ENCODE measurements at places on chromosomes 7 and 10.

- H3K4me3 ChIP-seq, result peak overlapping the region; percentile 98
- no peaks in the 10 kb centered on the region for H3K27me3 ChIP-seq
- DNase-seq, result no peak
- peaks cover 26% of the 10 kb centered on the region for H3K36me3 ChIP-seq
Measured at GRCh38 chr10:110304394-110304779, 333 bp downstream of the SMNDC1 start.

- H3K4me3 ChIP-seq, result no peak overlapping the region
- DNase-seq, result no peak
Measured at GRCh38 chr7:128435327-128435686, 20.4 kb upstream of the HILPDA start.

DNA sequence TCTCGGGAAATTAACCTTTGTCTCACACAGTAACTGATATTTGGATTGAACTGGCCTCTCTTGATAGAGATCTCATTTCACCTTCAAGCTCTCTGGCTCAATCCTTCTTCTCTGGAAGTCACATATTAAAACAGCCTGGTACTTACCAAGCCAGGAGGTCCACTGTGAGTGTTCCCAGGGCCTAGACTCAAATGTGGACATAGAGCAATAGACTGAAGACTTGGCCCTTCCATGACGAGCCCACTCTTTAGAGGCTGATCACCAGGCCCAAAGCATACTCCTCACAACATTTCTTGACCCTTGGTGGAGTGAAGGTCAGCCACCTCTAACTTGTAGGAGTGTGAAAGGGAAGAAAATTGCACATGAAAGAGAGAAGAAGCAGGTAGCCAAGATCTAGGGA lies 38.5 kb downstream of the COL1A2 start:
- H3K27me3 ChIP-seq, result no peaks in the 10 kb centered on the region
- H3K4me3 ChIP-seq, result no peak overlapping the region
- no peak overlapping the region for H3K27ac ChIP-seq
- no peak for DNase-seq
- no peaks in the 10 kb centered on the region for H3K4me1 ChIP-seq

GRCh38 chr7:74625446-74625845 lies 32.1 kb upstream of the GTF2I start:
- no peak overlapping the region for H3K4me3 ChIP-seq
- DNase-seq, result no peak
- no peaks in the 10 kb centered on the region for H3K36me3 ChIP-seq
- H3K27me3 ChIP-seq, result no peaks in the 10 kb centered on the region
- H3K27ac ChIP-seq, result no peak overlapping the region
- peaks cover 23% of the 10 kb centered on the region for H3K4me1 ChIP-seq

GRCh38 chr10:71750124-71750841 lies 23.0 kb downstream of the VSIR start:
- H3K27me3 ChIP-seq, result no peaks in the 10 kb centered on the region
- peaks cover 39% of the 10 kb centered on the region for H3K36me3 ChIP-seq
- no peak overlapping the region for H3K4me3 ChIP-seq
- no peak for DNase-seq
- H3K27ac ChIP-seq, result no peak overlapping the region

- DNase-seq, result no peak
- no peaks in the 10 kb centered on the region for H3K36me3 ChIP-seq
- H3K4me1 ChIP-seq, result no peaks in the 10 kb centered on the region
- H3K4me3 ChIP-seq, result no peak overlapping the region
Measured at GRCh38 chr7:151758622-151759540, 118.0 kb downstream of the PRKAG2 start.

GRCh38 chr10:99711129-99711719 lies 20.7 kb downstream of the COX15 start:
- no peak overlapping the region for H3K27ac ChIP-seq
- H3K27me3 ChIP-seq, result no peaks in the 10 kb centered on the region
- peaks cover 50% of the 10 kb centered on the region for H3K36me3 ChIP-seq
- no peak overlapping the region for H3K4me3 ChIP-seq
- DNase-seq, result no peak

- peak; percentile 72 for DNase-seq
- H3K4me3 ChIP-seq, result no peak overlapping the region
- peaks cover 28% of the 10 kb centered on the region for H3K4me1 ChIP-seq
- H3K27ac ChIP-seq, result peak overlapping the region; percentile 10
- H3K36me3 ChIP-seq, result no peaks in the 10 kb centered on the region
Measured at GRCh38 chr7:55053651-55054571, 35.1 kb downstream of the EGFR start.

DNA sequence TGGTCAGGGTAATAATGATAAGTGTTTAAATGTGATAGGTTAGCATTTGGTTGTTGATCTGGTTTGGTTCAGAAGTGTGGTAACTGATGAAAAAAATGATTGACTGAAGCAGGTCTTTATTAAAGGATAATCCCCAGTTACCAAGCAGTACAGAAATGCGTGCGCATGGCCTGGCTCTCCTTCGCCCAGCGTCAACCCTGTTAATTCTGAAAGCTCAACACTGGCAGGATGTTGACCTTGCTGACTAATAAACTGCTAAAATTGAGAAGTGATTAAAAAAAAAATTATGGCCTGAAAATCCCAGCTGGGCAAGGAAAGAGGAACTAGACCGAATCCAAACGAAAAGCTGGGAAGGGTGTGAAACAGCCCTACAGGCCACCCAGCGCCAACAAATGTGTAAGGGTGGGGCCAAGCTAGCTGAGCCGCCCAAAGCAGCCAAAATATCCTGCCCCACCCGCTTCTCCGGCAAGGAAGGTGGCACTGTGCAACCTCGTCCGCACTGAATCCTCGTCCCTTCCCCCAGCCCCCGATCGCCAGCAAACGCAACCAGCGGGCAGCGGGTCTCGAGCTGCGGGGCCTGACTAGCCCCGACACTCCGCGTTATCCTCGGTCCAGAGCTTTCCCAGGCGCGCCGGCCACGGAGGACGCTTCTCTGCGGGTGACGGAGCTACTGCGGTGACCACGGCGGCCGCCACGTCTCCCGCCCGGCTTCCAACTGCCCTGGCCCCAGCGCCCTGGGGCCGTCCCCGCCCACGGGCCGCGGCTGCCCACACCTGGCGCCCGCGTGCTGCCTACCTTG lies 561 bp downstream of the SHTN1 start:
- H3K36me3 ChIP-seq, result no peaks in the 10 kb centered on the region
- H3K4me1 ChIP-seq, result peaks cover 7% of the 10 kb centered on the region
- H3K27ac ChIP-seq, result peak overlapping the region; percentile 66
- no peaks in the 10 kb centered on the region for H3K27me3 ChIP-seq
- H3K4me3 ChIP-seq, result peak overlapping the region; percentile 79
- peak; percentile 71 for DNase-seq

- no peak overlapping the region for H3K27ac ChIP-seq
- H3K27me3 ChIP-seq, result no peaks in the 10 kb centered on the region
- DNase-seq, result no peak
- peaks cover 51% of the 10 kb centered on the region for H3K36me3 ChIP-seq
- H3K4me3 ChIP-seq, result no peak overlapping the region
Measured at GRCh38 chr7:74598558-74598957, 59.0 kb upstream of the GTF2I start.

DNA sequence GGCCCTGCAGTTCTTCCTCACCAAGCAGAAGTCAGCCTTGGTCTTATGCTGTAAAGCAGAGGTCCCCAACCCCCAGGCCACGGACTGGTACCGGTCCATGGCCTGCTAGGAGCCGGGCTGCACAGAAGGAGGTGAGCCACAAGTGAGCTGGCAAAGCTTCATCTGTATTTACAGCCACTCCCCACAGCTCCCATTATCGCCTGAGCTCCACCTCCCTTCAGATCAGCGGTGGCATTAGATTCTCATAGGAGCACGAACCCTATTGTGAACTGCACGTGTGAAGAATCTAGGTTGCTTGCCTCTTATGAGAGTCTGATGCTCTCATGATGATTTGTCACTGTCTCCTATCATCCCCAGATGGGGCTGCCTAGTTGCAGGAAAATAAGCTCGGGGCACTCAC lies 87.6 kb upstream of the NEBL start:
- no peaks in the 10 kb centered on the region for H3K27me3 ChIP-seq
- no peak overlapping the region for H3K4me3 ChIP-seq

DNA sequence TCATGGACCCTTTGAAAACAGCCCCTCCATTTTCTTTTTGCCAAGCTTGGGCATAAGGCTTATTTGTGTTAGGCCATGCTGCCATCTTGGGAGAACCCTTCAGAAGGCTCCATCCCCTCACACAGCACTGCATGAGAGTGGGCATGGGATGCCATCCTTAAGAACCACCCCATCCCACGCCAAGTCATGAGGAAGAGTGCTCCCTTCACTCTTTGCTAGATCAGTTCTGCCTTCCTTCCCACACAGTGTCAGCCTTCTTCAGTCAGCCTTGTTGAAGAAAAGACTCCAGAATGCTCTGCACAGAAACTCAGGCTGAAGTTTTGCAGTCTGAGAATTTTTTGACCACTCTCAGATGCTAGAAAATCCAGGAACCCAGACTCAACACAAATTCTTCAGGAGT lies 15.5 kb upstream of the CHN2 start:
- H3K36me3 ChIP-seq, result no peaks in the 10 kb centered on the region
- no peak overlapping the region for H3K27ac ChIP-seq
- H3K27me3 ChIP-seq, result no peaks in the 10 kb centered on the region
- no peak overlapping the region for H3K4me3 ChIP-seq
- no peak for DNase-seq

GRCh38 chr7:115359955-115360354 lies 438.1 kb downstream of the MDFIC start:
- H3K36me3 ChIP-seq, result no peaks in the 10 kb centered on the region
- no peak overlapping the region for H3K27ac ChIP-seq
- no peak overlapping the region for H3K4me3 ChIP-seq
- no peaks in the 10 kb centered on the region for H3K27me3 ChIP-seq

GRCh38 chr7:26441611-26442277 lies 150.1 kb downstream of the SNX10 start:
- DNase-seq, result no peak
- no peaks in the 10 kb centered on the region for H3K27me3 ChIP-seq
- H3K27ac ChIP-seq, result no peak overlapping the region

DNA sequence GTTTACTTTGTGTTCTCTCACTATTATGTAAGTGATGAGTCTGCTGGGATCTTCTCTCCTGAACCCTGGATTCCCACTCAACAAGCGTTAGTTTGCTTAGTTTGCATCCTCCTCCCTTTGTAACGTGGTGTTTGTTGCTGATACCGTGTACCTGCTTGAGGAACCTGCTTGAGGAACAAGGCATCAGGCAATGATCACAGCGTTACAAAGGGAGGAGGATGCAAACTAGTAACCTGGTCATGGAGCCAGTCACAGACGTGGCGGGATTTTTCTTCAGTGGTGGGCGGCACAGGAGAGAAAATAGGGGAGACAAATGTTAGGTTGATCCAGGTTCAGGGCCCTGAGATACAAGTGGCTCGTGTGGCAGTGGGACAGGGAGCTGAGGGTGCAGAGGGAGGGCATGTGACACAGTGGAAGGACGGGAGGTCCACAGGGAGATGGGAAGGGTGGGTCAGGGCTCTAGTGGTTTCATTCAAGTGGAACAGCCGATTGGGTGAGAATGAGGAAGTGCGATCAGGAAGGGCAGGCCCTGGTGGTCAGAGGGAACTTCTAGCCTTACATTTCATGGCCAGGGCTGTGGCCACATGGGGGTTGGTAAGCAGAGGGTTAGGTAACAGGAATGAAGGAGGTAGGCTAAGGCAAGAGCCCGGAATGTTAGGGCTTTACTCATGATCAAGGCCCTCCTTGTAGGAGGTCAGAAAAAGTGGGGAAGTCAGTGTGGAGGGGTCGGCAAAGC lies 38.0 kb downstream of the SNX10 start:
- H3K36me3 ChIP-seq, result no peaks in the 10 kb centered on the region
- no peaks in the 10 kb centered on the region for H3K4me1 ChIP-seq
- H3K4me3 ChIP-seq, result no peak overlapping the region
- no peak overlapping the region for H3K27ac ChIP-seq
- no peak for DNase-seq

GRCh38 chr7:149552799-149553198 lies 55.2 kb upstream of the ZNF746 start:
- no peaks in the 10 kb centered on the region for H3K27me3 ChIP-seq
- peaks cover 81% of the 10 kb centered on the region for H3K36me3 ChIP-seq
- no peak overlapping the region for H3K4me3 ChIP-seq

DNA sequence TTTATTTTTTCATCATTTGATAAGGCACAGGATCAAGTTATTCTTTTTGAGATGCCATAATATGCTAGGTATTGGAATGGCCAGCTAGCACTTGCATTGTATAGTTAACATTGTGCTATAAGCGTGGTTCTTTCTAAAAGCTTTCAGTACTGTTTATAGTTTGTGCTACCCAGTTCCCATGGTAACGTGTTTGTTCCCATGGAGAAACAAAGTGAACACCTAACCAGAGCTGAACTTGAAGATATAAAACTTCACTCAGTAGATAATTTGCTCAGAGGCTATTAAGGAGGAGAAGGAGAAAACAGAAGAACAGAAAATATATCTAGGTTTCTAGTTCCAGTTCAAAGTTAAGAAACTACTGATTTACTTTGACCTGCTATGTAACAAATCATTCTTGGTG lies 23.6 kb upstream of the ITGB8 start:
- H3K4me1 ChIP-seq, result no peaks in the 10 kb centered on the region
- H3K27me3 ChIP-seq, result no peaks in the 10 kb centered on the region
- no peak overlapping the region for H3K4me3 ChIP-seq
- H3K36me3 ChIP-seq, result no peaks in the 10 kb centered on the region
- DNase-seq, result no peak

- H3K4me3 ChIP-seq, result no peak overlapping the region
- no peaks in the 10 kb centered on the region for H3K36me3 ChIP-seq
- no peak for DNase-seq
- no peak overlapping the region for H3K27ac ChIP-seq
- H3K4me1 ChIP-seq, result no peaks in the 10 kb centered on the region
Measured at GRCh38 chr10:132996603-132997343, 54.4 kb upstream of the CFAP46 start.

GRCh38 chr7:110090110-110090820 lies 1000.7 kb upstream of the LRRN3 start:
- no peak for DNase-seq
- H3K4me1 ChIP-seq, result no peaks in the 10 kb centered on the region
- no peak overlapping the region for H3K4me3 ChIP-seq
- H3K27me3 ChIP-seq, result no peaks in the 10 kb centered on the region
- H3K27ac ChIP-seq, result no peak overlapping the region

- H3K27me3 ChIP-seq, result no peaks in the 10 kb centered on the region
- DNase-seq, result no peak
- no peak overlapping the region for H3K4me3 ChIP-seq
- peaks cover 9% of the 10 kb centered on the region for H3K36me3 ChIP-seq
- peaks cover 19% of the 10 kb centered on the region for H3K4me1 ChIP-seq
Measured at GRCh38 chr7:2247141-2247995, 5.3 kb downstream of the NUDT1 start.

Data from tibial artery (tissue), 4 donors.